ENCODE measurements at places on chromosomes 2 and 18. TPM values are rescaled to one million over a fixed set of nuclear protein-coding genes. Genes with fewer than 3 reads are reported as not detected.

DNA sequence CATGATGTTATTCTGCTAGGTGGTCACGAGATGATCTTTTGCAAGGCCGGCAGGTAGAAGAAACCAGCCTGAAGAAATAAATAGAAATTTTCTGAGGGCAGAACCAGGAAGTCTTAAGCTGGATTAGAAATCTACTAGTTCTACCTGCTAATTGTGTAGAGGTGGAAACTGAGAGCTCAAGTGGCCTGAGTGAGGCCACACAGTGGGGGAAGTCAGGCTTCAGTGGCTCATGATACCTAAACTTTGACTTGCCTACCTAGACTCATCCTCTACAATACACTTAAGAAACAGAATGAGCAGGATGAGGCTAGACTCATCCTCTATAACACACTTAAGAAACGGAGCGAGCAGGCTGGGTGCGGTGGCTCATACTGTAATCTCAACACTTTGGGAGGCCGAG, 134.9 kb upstream of the NDUFV2 start:
- no peak for DNase-seq

GRCh38 chr2:11813951-11814350, 67.5 kb downstream of the LPIN1 start:
- no peak for DNase-seq

DNA sequence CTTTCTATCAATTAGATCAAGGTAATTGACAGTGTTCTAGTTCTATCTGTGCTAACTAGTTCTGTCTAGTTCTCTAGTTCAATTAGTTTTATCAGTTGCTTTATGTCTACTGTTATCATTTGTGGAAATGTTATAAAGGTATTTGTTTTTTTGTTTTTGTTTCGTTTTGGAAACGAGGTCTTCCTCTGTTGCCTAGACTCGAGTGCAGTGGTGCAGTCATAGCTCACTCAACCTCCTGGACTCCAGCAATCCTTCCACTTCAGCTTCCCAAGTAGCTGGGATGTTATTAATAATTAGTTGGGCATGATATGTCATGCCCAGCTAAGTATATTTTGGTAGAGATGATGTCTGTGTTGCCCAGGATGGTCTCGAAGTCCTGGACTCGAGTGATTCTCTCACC, 1682.8 kb upstream of the LRRTM1 start:
- no peak for DNase-seq

DNA sequence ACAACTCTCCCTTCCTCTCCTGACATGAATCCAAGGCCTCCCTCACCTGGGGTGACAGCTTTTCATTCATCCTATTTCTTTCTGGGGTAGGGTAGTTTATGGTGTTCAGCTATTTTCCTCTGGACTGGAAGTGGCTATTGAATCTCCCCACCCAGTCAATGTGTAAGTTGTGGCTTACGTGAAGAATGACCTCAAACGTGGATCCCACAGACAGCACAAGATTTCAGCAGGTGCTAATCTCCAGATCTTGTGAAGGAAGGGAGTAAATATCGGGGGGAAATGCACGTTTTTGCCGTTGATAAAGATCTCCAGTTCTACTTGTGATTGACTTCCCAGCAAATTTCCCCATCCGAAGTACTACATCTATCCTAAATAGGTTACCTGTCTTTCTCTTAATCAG, 71.4 kb upstream of the THOC1 start:
- no peak for DNase-seq

Gene DAW1
- total RNA-seq: not detected

Gene WIPF1
- total RNA-seq: 32.7 TPM

Gene SCN1A
- total RNA-seq: not detected

Gene REG1A
- total RNA-seq: not detected

Gene SPC25
- not detected for total RNA-seq

All from thyroid gland (tissue), 4 donors.